ENCODE measurements at places on chromosomes 3 and 15.

DNA sequence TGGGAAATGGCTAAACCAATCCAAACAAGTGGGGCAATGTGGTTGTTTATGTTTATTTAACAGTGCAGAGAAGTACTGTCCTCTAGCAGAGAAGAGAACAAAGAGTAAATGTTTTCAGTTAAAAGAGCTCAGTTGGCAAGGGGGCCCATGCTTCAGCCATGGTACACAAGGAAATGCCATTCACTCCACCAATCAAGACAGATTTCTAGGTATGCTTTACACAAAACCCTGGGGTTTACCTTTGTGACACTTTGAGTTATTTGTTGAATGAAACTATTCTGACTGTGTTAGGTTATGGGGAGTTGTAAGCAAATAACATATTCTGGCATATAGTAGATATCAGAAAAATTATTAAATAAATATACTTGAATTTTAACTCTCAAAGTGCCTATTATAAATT, 228.5 kb upstream of the MME start:
- no peak for DNase-seq

DNA sequence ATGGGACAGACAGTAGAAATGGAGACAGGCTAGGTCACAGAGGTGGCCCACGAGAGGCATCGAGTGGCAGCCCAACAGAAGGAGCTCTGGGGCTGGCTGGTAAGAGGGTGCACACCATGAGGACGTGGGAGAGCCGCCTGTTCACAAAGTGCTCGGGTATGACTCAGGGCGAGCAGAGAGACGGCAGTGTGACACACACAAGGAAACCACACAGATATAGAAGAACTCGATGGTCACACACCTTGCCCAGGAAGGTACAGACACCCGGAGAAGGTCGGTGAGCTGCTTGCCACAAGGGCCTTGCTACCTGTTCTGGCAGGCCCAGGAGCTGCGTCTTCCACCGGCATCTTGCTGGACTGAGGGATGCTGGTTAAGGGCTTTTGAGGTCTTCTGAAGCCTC, 50.2 kb downstream of the CA12 start:
- DNase-seq: no peak

DNA sequence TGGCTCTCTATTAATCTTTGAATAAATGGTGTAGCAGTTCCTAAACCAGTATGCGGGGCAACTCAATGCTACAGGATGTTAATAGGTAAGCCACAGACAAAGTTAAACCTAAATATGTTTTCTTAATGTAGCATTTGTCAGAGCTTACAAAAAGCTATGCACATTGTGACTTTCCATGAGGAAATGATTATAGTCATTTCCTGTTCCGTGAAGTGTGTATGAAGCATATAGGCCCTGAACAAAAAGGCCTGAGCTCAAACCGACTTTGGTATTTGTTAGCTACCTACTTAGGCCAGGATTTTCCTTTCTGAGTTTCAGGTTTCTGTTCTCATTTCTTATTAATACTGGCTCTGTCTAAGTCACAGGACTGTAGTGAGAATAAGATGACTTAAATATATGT, 14.2 kb downstream of the ZNF80 start:
- no peak for DNase-seq

DNA sequence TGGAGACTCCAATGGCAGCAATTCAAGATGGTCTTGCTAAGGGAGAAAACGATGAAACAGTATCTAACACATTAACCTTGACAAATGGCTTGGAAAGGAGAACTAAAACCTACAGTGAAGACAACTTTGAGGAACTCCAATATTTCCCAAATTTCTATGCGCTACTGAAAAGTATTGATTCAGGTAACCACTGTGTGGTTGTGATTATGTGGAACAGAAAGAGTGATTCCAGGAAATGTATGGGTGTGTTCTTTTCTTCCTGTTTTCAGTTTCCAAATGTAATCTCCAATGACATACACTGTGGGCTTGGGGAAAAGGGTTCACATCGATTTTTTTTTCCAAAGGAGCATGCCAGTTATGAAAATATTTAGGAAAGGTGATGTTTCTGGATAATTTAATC, 10.9 kb downstream of the SCG3 start:
- no peak for DNase-seq

GRCh38 chr3:41519746-41520145, 320.4 kb downstream of the CTNNB1 start:
- no peak for DNase-seq

- DNase-seq: no peak
Observed at GRCh38 chr3:186406669-186407635, 44.9 kb upstream of the DGKG start.

DNA sequence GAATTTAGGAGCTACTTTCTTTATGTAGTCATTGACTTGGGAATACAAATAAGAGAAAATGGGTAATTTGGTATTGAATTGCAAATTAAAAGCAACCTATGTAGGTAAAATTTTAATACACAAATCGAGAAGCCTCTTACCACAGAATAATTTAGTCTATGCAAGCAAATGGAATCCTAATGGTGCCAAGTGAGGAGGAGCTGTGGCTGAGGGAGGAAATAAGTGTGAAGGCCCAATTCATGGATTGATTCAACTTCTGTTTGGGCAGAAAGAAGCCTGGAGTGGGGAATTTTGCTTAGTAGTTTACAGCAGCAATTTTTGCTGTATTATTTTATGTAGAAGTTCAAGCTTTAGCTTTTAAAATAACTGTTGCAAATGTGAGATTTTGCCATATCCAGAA, 291.9 kb downstream of the OXSM start:
- no peak for DNase-seq

- DNase-seq: peak; percentile 47
Observed at GRCh38 chr3:152961323-152961722, 126.4 kb downstream of the P2RY1 start.

DNA sequence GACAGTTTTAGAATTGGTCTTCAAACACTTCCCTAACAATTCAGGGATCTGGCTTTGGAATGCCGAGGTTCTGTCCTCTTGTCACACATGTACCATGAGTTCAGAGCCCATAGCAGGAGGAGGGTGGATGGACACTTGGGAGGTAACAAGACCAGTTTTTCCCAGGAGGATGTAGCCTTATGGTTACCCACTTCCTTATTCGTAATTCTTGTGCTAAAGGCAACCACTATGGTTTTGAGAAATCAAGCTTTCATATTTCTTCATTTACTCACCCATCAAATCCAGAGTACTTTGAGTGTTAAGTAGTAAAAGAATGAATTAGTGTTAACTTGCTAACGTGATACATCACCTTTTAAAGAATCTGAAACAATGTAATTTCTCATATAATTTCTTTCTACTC, 479.6 kb upstream of the ALCAM start:
- DNase-seq: no peak

DNA sequence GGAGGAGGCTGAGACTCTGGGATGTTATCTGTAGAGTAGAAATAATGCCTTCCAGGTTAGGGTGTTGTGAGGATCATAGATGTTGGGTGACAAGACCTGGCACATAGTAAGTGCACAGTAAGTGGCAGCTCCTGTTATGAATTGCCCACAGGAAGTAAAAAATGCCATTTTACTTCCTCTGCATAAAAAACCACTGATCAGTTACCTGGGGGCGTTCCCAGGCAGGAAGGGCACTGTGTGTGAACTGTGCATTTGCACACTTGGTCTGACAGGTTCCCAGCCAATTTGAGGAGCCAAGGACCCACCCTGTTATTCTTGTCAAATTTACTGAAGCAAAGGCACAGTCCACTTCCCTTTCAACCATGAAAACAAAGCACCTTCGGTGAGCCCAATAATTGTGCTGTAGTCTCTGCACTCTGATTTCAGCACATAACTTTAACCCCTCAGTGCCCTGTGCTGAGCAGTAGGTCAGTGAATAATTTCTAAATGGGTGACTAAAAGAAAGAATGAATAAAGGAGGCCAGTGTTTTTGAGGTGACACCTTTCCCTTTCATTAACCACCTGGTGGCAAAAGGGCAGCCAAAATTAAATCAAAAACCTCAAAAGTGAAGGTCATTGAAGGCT, 85.8 kb upstream of the ARHGEF3 start:
- no peak for DNase-seq

GRCh38 chr3:197371591-197372046, 73.2 kb upstream of the DLG1 start:
- DNase-seq: no peak

GRCh38 chr15:57824186-57824585, 117.7 kb downstream of the POLR2M start:
- no peak for DNase-seq

DNA sequence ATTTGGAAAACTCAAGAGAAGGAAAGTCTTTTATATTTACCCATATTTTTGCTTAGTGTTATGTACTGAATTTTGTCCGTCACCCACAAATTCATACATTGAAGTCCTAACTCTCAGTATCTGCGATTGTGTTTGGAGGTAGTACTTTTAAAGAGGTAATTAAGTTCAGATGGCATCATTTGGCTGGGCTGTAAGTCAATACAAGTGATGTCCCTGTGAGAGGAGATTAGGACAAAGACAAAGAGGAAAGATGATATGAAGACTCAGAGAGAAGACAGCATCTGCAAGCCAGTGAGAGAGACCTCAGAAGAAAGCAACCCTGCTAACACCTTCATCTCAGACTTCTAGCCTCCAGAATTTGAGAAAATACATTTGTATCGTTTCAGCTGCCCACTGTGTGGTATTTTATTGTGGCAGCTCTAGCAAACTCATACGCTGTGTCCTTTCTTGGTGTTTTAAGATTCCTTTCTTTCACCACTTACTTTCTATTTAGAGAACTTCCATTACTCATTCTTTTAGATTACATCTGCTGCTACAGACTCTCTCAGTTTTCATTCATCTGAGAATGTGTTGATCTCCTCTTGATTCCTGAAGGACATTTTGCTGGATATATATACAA, 17.0 kb downstream of the LRCH3 start:
- DNase-seq: no peak
